ENCODE measurements at places on chromosomes 12 and 14.

- no peak for DNase-seq
These were observed 38.4 kb upstream of the PPP2R5C start for GRCh38 chr14:101723061-101723595.

DNA sequence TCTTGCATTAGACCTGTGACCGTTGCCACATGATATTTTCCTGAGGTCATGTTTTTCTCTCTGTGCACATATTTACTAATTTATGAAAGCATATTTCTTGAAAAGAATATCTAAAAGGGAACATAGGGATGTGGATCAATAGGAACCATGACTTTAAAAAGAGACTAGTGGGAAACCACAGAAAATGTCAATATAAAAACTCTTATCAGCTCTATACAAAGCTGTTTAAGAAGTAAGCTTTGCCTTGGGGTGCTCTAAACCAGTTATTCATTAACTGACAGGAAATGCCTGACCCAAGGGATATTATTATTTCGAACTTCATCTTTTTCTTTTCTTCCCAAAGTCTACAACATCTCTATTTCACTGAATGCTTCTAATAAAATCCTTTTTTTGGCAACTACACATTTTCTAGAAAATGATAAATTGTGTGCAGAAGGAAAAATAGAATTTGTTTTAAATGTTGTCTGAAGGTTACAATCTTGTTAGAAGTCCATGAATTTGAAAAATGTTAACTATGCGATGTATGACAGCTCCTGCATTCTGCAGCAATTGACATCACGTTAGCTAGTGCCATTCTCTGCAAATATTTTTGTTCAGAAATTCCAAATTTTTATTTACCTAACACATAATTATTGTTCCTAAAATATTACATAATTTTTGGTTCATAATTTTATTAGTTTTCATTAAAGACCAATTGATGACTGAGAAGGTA is 345.0 kb downstream of the SLC16A7 start:
- DNase-seq: no peak

- no peak for DNase-seq
These were observed 58.8 kb upstream of the LTA4H start for GRCh38 chr12:96094201-96094600.

- DNase-seq: no peak
These were observed 15.7 kb downstream of the ACTR6 start for GRCh38 chr12:100216337-100216736.

DNA sequence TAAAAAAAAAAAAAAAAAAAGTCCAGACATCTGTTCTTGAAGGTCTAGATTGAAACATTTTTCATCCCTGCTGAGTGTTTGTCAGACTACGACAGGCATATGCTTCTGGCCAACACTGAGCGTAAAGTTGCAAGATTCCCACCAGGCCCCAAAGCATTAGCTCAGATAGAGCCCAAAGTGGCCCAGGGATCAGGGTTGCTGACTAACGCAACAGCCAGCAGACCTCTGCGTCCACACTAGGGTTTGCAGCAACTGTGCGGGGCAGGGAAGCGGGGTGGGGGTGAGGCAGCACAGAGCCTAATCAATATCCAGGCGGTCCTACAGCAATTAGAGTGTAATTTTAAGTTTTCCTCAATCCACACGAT is 55.7 kb downstream of the SSH1 start:
- DNase-seq: no peak

GRCh38 chr12:6463216-6463615 is 7.3 kb downstream of the VAMP1 start:
- DNase-seq: peak; percentile 61

DNA sequence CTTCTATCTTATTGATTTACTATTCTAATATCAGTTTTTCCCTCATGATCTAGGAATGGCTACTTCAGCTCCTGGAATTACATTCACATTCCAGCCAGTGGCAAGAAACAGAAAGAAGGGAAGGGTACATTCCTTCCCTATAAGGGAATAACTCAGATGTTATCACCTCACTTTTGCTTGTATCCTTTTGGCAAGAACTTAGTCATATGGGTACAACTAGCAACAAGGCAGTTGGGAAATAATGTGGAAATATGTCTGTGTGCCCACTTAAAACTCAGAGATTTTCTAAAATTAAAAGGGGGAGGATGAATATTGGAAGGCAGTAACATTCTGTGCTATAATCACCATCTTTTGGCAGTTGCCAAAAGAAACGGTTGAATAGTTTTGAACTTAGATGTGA is 85.6 kb downstream of the MSRB3 start:
- no peak for DNase-seq

- DNase-seq: no peak
These were observed 26.5 kb downstream of the RERG start for GRCh38 chr12:15194456-15195368.

DNA sequence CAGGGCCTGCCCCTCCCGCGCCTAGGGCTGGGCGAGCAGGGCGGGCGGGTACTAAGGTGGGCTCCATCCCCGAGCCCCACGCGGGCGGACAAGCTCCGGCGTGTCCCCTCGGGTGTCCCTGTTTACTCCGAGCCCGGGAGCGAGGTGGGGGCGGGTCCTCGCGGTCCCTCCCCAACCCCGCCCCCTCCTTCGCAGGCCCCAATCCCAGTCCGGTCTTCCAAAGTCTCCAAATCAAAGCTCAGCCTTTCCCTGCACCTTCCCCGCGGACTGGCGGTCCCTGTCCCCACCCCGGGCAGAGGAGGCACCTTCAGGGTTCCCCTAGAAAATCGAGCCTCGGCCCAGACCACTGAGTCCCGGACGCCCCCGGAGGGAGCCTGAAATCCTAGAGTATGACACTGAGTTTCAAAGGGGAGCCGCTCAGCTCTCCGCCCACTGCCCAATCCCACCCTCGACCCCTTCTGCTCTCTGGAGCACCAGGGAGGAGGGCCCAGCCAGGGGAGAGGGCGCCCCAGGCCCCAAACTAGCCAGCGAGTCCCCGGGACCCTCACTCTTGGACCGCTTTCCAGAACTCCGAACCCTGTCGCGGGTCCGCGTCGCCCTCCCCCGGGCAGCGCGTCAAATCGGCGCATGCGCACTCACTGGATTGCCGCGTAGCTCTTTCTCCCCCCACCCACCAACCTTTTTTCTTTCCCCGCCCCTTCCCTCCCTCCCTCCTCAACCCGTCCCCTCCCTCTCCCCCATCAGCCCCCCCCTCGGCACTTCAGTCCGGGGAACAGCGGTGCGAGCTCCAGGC is at the start of gene LRP1:
TSS of gene LRP1 (plus strand) at position 758 of the 793 bp plus-strand sequence. CDS start 482 bp downstream, outside the sequence.
- DNase-seq: peak; percentile 60

- DNase-seq: no peak
These were observed 64.2 kb downstream of the DNAI7 start for GRCh38 chr12:25130741-25131188.

- no peak for DNase-seq
These were observed 2.9 kb upstream of the NYNRIN start for GRCh38 chr14:24395609-24396582.

GRCh38 chr14:24270537-24271133 is 762 bp downstream of the RABGGTA start:
- DNase-seq: no peak

GRCh38 chr14:98889836-98890185 is 382.2 kb downstream of the BCL11B start:
- no peak for DNase-seq

DNA sequence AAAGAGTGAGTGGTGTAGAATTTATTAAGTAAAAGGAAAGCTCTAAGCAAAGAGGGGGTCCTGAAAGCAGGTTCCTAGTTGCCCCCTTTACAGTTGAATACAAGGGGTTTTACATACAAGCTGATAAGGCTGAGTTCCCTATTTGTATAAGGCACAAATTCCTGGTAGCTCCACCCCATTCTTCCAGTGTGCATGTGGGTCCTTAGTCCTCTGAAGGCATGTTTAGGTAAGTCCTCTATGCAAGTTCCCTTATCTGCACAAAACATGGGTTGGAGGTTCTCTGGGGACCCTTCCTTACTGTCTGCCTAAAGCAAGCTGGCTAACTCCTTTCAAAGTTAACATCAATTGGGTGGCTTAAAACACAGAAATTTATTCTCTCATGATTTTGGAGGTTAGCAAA is 2.9 kb upstream of the FAR2 start:
- DNase-seq: no peak

GRCh38 chr14:91830777-91831176 is 36.6 kb downstream of the TC2N start:
- DNase-seq: no peak

DNA sequence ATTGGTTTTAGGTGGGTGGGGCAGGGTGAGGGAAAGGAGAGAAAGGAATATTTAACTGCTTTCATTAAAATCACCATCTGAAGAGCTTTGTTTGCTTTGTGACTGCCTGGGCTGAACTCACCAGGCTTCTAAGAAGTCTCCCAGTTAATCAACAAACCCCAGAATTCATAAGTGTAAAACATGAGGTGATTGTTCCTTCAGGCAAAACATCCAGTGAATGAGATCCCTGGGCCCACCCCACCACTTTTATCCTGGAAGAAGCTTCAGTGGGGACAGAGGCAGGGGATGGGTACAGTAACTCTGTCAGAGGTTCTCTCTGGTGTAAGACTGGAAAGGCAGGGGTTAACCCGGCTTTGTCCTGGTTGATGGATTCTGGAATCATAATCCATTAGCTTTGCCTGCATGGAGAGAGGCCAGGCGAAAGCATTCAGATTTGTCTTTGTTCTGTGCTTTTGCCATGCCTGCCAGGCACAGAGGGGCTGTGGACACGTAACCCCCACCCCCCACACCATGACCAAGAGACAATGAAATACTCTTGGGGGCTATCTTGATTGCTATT is 16.7 kb downstream of the PDE1B start:
- no peak for DNase-seq

DNA sequence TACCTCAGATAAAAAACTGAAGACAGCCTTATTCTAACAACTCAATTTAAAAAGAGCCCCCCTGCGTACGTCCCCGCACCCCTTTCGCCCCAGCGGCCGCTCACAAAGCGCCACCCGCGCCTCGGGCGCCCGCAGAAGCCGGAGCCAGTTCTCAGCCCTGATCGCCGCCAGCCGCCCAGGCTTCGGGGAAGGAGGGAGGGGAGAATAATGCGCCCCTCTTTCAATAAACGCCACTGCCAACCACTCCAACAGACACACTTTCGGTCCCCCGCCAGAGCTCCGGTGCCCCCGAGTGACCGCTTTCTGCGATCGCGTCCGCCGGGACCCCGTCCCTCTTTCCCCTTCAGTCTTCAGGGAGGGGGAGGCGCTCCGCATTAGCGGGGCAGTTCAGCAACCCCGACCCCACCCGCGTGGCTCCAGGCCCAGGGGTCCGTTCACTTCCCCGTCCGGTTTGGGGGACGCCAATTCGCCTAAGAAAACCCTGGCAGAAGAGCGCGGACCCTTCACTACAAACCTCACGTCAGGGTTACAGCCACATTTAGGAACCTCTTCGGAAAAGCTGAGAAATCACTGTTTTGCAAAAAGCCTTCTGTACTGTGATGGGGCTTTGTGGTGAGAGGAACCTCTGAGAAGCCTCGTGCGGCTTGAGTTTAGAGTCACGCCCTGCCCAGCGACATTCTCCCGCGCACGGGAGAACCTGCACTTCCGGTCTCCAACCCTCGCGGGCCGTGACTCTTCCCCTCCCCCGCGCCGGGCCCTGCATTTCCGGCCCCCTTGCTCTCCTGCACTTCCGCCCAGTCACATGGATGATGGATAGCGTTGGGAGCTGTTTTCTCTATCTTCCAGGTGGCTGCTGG is 18.7 kb downstream of the FOXG1 start:
- DNase-seq: no peak

DNA sequence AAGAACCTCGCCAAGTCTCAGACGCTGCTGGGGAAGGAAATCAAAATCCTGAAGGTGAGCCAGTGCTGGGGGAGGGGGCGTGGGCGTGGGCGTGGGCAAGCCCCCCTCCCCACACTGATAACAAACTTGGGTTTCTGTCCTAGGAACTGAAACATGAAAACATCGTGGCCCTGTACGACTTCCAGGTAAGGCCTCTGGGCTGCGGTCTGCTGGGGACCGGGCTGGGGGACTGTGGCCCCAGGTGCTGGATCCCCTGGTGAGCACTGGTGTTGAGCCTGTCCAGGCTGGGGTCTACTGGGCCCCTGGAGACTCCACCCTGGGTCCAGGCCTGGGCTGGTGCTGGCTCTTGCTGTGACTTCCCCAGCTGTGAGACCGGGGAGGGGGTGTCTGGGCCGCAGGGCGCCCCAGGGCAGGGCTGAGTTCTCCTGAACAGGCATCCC is 1.2 kb downstream of the ULK1 start:
- no peak for DNase-seq

DNA sequence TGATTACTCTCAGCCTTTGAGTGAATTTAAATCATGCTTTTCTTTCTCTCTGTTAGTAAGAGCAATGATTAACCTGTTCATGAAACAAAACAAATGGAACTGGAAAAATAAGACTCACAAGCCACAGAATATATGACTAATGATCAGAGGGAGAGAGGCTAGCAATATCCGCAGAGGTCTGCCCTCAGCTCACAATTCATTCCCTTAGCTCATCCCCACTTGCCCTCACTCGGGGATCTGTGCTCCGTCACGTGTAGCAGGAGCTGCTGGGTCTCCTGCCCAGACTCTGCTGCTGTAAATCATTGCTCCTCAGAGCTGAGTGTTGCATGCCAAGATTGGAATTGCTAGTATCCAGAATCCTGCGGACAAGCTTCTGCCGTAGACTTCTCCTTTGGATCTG is 53.1 kb upstream of the GNG2 start:
- DNase-seq: no peak

- DNase-seq: no peak
These were observed 316.2 kb downstream of the NPAS3 start for GRCh38 chr14:33254861-33255395.

- no peak for DNase-seq
These were observed 11.1 kb downstream of the ZNF641 start for GRCh38 chr12:48339442-48340117.

GRCh38 chr14:67276131-67276530 is 34.9 kb downstream of the PALS1 start:
- no peak for DNase-seq

DNA sequence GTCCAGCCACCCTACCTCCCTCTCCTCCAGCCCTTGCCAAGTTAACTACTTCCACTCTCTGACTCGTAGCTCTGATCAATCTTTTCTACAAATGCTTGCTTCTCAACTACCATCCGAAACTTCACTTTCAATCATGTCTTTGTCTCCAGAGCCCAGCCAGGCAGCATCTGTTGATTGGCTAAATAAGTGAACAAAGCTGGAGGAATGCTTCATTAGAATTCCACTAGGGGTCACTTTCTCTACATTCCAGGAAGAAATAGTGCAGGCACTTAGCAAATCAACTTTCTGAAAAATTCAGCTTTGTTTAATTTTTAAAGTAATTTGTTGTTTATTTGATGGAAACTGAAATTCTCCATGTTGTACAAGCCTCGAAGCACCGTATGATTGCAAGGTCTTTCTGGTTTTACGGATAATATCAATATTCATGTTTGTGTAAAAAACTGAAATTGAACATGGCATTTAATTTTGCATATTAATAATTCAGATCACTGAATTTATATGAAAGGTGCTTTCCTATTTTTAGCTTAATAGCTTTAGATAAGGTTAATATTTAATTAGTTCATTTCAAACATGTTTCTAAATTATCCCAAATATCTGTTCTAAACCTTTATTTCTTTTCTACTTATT is 32.4 kb upstream of the HELB start:
- no peak for DNase-seq

DNA sequence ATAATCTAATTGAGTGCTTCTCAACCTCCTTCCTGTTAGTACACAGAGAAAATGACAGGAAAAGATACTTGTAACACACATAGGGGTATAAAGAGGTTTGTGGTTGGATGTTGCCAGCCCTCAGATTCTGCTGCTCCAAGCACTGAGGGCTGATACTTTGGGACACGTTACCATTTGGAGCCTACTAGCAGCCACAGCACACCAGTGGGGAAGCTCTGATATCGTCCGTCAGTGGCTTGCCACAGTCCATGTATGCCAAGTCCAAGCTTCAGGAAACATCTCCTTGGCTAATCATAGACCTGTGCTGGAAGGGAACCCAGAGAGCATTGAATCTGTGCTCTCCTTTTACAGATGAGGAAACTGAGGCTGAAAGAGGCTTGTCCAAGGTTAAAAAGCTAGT is 22.3 kb downstream of the B4GALNT3 start:
- DNase-seq: no peak
